Femur (tissue), 1 donor: ENCODE measurements at places on chromosomes 12 and 14.

- DNase-seq, result no peak
Observed at GRCh38 chr12:46946137-46946536, 120.3 kb upstream of the SLC38A4 start.

DNA sequence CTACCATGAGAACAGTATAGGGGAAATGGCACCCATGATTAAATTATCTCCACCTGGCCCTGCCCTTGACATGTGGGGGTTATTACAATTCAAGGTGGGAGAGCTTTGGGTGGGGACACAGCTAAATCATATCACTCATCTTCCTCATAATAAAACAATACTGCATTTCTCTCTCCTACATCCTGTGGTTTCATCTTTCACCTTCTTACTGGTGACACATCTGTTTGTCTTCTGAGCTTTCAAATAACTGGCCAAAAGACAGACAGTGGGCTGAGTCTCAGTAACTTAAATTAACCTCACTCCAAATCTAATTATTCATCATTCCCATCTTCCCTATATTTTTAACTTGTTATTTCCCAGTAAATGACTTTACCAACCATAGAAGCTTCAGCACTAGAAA lies 729.7 kb upstream of the USP15 start:
- no peak for DNase-seq

- DNase-seq, result no peak
Observed at GRCh38 chr12:70535896-70536374, 101.3 kb downstream of the PTPRB start.

GRCh38 chr12:54432815-54433164 lies 13.7 kb upstream of the ITGA5 start:
- DNase-seq, result no peak

- DNase-seq, result no peak
Observed at GRCh38 chr12:66058554-66058953, 72.0 kb downstream of the LLPH start.

DNA sequence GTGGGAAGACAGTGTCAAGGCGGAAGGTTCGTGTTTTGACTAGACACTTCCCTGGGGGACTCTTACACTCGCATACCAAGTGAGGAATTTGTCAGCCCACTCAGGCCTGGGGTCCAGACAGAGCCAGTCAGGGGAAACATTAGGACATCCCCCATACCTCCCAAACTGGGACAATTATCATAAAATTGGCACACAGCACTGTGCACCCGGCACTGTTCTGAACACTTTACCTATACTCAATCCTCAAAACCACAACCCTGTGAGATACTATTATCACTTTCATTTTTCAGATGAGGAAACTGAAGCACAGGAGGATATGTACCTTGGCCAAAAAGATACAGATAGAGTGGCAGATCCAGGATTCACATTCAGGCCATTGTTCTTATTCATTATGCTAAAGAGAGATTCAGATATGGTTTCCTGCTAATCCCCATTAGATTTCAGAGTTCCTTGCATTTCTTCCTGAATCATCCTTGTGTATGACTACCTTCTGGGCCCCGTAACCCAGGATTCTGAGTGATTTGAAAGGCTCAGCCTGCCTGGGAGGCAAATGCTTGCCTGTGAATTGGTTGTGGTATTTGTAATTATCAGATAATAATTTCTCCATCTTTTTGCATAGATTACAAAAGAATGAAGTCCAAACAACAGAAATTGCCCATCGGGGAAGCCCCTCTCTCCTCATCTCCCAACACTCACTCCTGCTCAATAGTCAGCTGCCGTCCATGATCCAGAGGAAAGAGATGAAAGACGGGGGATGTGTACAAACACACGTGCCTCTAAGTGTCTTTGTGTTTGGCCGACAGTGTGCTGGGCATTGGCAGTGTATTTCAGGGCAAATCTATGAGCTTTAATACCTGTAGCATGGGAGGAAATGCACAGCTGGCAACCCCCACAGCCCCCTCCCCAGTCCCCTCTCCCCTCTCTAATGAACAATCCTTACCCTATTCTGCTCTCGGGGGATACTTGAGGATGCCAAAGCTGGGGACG lies 4.6 kb downstream of the TAC3 start:
- no peak for DNase-seq

- DNase-seq, result no peak
Observed at GRCh38 chr12:118493962-118494361, 117.6 kb downstream of the SUDS3 start.

GRCh38 chr12:31477687-31478086 lies 113.2 kb downstream of the DENND5B start:
- DNase-seq, result no peak

- peak; percentile 84 for DNase-seq
Observed at GRCh38 chr14:72516936-72517700, 376.8 kb downstream of the DPF3 start.

DNA sequence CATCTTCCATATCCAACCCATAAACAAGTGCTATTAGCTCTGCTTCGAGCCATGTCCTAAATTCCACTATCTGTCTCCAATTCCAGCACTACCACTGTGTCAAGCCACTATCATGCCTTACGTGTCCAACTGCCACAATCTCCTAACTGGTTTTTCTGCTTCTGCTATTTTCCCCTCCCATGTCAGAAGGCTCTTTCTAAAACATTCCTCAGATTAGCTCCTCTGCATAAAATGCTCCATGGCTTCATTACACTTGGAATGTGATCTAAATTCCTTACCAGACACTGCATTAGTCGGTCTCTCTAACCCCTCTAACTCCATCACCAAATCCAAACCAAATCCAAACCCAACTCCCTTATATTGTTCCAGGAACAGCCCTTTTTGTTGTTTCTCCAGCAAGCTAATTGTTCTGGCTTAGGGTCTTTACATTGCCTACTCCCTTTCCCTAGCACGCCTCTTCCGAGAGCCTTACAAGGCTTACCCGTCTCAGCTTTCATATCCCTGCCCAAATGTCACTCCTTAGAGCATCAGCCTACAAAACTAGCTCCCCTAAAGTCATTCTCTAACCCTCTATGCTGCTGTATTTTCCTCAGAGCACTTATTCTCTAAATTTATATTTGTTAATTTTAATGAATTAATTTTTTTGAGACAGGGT lies 139.7 kb downstream of the HELB start:
- DNase-seq, result no peak
